ENCODE measurements at places on chromosomes 1 and 21.

DNA sequence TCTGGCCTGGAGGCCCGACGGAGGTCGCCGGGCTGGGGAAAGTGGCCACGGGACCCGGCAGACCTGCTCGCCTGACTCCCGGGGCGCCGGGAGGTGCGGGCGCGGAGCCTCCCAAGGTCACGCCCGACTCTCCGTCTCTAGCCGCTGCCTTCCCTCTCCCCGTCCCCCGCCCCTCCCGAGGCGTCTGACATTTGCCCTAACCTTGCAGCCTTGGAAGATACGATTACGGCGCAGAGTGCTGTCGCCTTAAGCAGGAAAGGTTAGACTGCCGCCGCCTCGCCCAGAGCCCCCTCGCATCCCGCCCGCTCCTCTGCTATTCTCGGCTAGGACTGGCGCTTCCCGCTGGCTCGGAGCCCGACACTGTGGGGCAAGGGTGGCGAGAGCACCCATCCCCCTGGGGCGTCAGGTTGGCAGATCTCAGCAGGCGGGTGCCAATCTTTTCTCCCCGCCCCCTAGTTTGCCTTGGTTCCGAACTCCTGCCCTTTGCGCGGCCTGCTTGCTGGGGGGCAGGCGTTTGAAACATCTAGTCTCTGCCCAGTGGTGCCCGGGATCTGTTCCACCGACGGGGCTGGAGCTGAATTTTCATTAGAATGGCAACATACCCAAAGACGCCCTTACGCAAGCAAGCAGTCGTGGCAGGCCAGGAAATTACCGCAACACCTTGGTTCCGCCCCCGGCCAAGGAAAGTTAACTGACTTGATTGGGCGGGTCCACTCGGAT, 835 bp downstream of the PGM1 start:
- DNase-seq: no peak

DNA sequence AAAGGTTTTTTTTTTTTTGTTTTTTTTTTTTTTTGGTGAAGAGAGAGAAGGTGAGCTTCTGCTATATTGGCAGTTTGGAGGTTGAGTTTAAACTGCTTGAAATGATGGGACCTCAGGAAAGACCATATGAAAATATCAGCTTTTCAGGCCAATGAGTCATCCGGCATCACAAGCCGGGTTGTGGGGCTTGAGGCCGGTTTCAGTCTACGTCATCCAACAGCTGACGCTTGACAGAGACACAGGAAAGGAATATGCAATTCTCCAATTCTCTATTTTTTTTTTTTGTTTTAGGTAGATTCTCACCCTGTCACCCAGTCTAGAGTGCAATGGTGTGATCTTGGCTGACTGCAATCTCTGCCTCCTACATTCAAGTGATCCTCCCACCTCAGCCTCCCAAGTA, 52.4 kb downstream of the KCNJ6 start:
- no peak for DNase-seq

GRCh38 chr1:212690816-212691403, 8.7 kb downstream of the BATF3 start:
- no peak for DNase-seq

DNA sequence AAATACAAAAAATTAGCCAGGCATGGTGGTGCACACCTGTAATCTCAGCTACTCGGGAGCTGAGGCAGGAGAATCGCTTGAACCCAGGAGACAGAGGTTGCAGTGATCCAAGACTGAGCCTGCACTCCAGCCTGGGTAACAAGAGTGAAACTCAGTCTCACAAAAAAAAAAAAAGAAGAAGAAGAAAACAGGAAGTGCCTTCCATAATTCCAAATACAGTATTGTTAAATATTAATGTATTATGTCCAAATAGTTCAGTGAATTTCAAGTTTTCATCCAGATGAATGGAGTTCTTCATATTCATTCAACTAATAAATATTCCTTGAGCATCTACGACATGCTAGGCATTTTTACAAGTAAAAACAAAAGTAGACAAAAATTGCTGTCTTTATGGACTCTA, 33.3 kb downstream of the PLEKHO1 start:
- no peak for DNase-seq

GRCh38 chr1:157170677-157171515, 32.7 kb upstream of the ETV3 start:
- DNase-seq: no peak

DNA sequence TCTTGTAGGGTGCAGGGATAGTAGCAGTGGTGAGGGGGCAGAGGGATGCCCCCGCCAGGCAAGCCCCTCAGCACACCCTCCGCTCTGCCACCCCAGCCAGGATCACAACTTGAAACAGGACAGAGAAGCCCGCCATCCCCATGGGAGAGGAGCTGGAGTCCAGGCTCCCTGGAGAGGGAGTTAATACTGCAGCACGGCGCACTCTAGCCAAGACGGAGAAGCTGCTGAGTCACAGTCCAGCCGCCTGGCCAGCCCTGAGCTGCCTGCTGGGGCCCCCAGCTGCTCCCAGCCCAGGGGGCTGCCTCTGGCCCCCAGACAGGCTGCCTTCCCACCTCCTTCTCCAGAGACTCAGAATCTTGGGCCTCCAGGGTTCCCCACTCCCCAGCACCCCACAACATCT, 87.2 kb downstream of the SYT2 start:
- no peak for DNase-seq

GRCh38 chr21:26405735-26406361, 167.2 kb downstream of the CYYR1 start:
- DNase-seq: no peak

DNA sequence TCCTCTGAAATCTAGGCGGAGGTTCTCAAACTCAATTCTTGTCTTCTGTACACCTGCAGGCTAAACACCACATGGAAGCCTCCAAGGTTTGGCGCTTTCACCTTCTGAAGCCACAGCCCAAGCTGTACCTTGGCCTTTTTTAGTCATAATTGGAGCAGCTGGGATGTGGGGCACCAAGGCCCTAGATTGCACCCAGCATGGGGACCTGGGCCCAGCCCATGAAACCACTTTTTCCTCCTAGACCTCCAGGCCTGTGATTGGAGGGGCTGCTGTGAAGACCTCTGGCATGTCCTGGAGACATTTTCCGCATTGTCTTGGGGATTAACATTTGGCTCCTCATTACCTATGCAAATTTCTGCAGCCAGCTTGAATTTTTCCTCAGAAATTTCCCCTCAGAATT, 181.0 kb downstream of the TYW3 start:
- no peak for DNase-seq

DNA sequence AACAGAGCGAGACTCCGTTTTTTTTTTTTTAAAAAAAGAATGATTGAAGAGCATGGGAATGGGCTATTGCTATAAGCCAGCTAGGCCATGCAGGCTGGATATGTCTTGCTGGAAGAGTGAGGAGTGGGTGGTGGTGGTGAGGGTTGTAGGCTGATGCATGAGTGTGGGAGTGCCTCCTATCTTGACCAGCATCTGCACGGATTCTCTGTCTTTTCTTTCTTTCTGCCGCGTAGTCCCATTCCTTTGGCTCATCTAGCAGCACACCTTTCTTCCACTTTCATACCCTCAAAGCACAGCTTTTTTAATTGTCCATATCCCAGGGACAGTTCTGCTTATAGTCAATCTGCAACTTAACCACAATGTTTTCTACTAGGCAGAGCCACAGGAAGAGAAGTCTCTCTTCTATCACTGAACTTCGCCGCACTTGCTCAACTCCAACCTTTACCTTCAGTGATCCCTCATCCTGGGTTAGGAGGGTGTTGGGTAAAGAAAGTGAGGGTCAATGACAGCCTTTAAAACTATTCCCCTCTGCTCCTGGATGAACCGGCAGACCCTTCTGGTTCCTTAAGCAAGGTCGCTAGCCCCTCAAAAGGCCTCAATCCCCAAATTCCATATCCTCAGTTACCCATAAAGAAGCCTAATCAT, 15.2 kb downstream of the ADCY10 start:
- no peak for DNase-seq

- DNase-seq: no peak
Measured at GRCh38 chr1:228445490-228445842, 28.8 kb upstream of the TRIM17 start.

- no peak for DNase-seq
Measured at GRCh38 chr1:5917281-5917590, 75.0 kb downstream of the NPHP4 start.

DNA sequence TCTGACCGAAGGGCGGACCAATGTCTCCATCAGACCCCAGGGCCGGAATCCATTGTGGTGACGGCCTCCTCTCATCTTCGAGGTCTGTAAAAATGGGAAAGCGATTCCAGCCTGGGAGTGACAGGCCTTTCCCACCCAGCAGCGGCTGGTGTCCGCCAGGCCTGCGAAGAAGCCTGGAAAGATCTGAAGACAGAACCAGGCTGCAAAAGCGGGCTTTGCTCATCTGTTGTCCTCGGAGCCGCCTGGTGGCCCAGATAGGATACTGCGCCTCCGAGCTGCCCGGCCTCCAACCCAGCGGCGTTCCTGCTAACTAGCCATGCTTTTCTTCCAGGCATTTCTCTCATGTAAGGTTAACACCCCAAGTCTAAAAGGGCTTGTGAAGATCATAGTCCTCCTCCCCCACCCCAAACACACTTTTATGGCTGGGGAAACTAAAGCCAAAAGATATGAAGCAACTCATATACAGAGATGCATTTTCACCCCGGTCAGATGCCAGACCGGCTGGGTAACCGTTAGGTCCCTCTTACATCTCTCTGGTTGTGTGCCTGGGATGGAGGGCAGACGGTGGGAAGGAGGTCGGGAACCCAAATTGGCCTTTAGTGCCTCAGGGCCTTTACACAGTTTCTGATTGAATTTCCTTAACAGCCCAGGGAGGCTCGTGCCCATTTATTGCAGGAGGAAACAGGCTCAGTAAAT, 1.9 kb upstream of the DHRS3 start:
- DNase-seq: peak; percentile 73

GRCh38 chr1:201553496-201554189, 14.7 kb downstream of the NAV1 start:
- DNase-seq: no peak

GRCh38 chr1:150960646-150961045, 14.0 kb downstream of the CERS2 start:
- DNase-seq: no peak

DNA sequence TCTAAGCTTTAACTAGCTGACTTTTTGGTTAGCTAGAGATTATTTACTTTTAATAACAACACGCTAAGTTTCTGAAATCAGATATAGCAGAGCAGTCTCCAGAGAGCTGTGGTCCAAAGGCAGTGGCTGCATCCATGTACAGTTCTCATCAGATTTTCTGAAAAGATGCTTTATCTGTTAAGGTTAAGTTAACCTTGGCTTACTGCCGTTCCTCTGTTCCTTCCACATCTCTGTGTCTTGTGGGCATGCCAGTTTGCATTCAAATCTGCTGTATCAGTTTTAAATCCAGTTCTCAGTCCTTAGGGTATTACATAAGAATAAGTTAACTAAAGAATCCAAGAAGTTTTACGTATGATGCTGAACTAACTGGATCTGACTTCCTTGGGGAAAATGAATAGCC, 46.8 kb downstream of the SPATA46 start:
- no peak for DNase-seq

GRCh38 chr21:36888466-36888865, 78.0 kb downstream of the HLCS start:
- DNase-seq: no peak

DNA sequence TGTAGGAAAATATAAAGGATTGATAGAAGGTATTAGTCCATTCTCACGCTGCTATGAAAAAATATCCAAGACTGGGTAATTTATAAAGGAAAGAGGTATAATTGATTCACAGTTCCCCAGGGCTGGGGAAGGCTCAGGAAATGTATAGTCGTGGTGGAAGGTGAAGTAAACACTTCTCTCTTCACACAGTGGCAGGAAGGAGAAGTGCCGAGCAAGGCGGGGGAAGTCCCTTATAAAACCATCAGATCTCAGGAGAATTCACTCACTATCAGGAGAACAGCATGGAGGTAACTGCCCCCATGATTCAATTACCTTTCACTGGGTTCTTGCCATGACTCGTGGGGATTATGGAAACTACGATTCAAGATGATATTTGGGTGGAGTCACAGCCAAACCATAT, 1806.0 kb downstream of the MRPL39 start:
- no peak for DNase-seq

GRCh38 chr1:219090607-219091006, 83.1 kb upstream of the LYPLAL1 start:
- no peak for DNase-seq

- no peak for DNase-seq
Measured at GRCh38 chr1:84797603-84798002, 95.4 kb downstream of the LPAR3 start.

DNA sequence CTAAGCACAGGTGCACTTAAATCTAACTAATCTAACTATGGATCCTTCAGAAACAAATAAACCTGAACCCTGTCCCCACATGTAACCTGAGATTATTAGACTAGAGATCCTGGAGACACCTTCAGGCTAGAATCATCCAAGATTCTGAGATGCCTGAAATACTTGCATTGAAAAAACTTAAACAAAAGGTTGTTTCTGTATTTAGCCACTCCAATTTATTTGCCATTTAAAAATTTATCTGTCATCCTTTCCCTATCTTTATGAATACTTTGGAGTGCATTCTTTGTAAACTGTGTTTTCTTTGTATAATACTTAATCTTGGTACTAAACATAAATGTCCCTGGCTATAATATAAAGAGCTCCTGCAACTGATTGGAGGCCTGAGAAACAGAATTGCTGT, 270.7 kb downstream of the NCAM2 start:
- DNase-seq: no peak

GRCh38 chr1:47627016-47627415, 189.2 kb downstream of the FOXD2 start:
- no peak for DNase-seq
